ENCODE measurements at places on chromosomes 5 and 9.

GRCh38 chr9:77751341-77752091, 103.4 kb upstream of the GNA14 start:
- no peak for DNase-seq

DNA sequence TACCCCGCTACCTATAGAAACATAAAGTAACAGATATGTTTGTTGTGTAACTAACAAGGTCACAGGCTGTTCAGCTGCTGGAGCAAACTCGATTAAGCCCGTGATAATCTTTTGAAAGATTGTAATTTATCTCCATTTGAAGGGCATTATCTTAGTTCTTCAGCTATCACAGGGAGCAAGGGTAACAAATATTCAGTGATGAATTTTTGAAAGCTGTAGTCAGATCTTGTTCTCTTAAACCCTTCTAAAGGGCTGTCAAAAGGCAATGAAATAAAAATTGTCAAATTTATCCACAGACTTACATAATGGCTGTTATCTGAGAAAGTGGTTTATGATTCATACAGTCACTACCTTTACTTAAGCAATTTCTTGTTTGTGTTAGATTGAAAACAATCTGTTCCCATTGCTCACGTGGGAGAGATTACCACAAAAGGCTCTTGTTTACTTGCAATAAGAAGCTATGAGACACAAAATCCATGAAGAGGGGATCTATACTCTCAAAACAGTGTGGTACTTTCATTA, 78.3 kb upstream of the ZNF608 start:
- DNase-seq = no peak

- no peak for DNase-seq
These were observed 354.8 kb downstream of the PDE4D start for GRCh38 chr5:59538750-59539121.

DNA sequence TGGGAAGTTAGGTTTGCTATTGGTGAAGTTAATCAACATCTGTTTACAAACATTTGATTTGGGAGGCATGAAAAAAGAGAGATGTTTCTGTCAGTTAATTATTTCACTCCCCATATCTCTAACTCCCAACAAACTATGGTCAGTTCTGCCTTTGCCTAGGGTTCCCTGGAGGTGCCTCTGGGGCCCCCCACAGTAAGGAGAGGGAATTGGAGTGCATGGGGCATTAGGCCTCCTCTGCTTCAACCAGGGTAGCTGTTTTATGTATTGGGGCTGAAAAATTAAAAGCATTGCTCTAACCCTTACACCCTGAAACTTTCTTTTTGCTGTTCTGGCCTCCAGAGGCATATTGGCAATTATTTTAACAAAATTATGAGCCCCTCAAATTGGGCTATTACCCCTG, 32.3 kb downstream of the RUSC2 start:
- DNase-seq = no peak

GRCh38 chr5:61100437-61100836, 61.8 kb downstream of the SMIM15 start:
- DNase-seq = no peak

- DNase-seq = no peak
These were observed 4.8 kb downstream of the ARHGEF28 start for GRCh38 chr5:73630765-73631164.

DNA sequence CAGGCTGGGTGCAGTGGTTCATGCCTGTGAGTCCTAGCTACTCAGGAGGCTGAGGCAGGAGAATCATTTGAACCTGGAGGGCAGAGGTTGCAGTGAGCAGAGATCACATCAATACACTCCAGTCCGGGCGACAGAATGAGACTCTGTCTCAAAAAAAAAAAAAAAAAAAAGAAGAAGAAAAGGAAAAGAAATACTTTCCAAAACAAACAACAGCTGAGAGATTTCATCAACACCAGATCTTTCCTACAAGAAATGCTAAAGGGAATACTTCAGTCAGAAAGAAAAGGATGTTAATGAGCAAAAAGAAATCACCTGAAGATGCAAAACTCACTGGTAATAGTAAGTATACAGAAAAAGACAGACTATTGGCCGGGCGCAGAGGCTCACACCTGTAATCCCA, 8.4 kb downstream of the CCIN start:
- DNase-seq = no peak

- no peak for DNase-seq
These were observed 234.9 kb upstream of the DAP start for GRCh38 chr5:10995891-10996290.

DNA sequence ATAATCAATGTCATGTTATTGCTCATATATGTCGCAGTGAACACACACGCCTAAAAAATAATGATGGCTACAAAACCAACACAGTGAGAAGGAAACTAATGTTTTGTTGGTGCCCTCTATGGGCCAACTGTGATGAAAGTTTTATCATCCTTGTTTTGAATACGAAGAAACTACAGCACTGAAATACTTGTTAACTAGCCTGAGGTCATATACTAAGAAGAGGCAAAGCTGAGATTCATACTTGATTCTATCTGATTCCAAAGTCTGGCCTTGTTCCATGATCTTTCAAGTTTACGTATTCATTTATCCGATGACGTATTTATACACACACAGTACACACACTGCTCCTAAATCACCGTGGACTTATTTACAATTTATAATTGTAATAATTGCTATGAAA, 16.1 kb upstream of the DRD1 start:
- DNase-seq = no peak

DNA sequence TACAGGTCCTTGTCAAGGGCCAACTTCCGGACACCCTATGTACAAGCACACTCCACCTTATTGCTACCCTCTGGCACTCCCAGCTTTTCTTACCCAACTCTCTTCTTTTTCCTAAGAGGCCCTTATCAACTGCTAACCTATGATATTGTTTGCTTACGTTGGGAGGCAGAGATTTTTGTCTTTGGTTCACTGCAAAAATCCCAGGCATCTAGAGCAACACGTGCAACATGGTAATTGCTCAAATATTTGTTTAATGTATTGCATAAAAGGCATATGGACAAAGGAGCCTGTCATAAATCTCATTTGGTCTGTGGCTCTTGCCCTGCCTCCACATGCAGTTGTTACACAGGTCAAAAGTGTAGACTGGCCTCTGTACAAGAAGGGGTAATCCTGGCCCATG, 35.8 kb upstream of the ATP10B start:
- DNase-seq = no peak

DNA sequence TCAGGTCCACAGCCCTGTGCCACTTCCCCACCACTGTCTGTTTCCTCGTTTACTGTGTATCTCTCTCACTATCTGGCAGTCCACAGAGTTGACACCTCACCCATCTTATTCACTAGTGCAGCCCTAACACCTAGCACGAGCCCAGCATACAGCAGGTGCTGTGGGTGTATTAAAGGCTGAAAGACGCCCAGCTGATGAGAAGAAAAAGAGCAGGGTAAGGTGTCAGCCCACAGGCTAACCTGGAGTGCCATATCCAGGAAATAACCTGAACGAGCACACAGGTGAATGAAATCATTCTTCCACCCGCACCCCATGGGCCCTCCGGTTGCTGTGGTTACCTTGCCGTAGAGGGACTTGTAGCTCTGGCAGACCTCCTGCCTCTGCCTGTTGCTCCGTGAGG, 18.6 kb downstream of the ANXA6 start:
- no peak for DNase-seq

DNA sequence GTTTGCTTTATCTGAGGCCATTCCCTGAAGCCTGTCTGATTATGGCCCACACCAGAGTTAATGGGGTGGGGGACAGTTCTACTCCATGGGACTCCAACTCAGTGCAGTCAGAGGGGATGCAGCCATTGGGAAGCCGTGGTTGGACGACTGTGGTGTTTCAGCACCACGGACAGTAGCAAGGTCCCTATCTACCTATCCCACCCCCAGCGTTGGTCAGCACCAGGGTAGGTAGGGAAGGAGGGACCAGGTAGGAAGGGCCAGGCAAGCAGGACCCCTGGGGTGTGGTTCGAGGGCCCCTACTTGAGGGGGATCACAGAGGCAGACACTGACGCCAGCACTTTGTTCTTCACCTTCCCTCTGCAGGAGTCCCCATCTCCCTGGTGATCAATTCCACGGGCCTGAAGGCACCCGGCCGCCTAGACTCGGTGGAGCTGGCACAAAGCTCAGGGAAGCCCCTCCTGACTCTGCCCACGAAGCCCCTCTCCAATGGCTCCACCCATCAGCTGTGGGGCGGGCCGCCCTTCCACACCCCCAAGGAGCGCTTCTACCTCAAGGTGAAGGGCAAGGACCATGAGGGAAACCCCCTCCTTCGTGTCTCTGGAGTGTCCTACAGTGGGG, 33.2 kb downstream of the HMCN2 start:
- no peak for DNase-seq

DNA sequence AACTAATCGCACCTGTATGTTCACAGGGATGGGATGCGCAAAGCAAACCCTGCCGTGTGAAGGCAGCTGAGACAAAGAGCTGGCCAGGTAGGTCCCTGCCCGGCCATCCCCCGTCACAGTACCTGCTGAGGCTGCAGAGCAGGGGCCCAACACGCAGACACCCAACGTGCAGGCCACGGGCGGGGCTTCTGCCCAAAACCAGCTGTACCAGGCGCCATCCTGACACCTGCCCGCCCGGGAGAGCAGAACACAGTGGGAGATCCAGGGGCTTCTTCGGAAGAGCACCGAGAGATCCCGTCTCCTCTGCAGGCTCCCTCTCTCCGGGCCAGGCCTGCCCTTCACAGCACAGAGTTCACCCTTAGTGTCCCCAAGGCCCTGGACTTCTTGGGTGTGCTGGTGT, 28.4 kb downstream of the ABO start:
- peak; percentile 62 for DNase-seq

DNA sequence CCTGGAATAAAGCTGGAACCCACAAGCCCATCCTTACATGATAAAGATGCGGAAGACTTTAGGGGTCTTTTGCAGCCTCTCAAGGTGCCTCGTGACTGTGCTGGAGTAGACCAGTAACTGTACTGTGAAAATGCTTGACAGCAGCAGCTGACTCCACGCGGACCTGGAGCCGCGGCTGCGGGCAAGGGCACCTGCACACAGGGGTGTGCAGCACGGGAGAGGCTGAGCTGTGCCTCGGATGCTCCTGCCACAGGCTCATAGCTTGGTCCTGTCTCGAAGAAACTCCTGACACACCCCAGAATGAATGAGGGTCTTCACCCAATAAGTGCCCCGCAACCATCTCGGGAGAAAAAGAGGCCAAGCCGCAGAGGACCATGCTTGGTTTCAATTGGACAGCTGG, 40.3 kb upstream of the CEP72 start:
- DNase-seq = no peak

- no peak for DNase-seq
These were observed 308.6 kb downstream of the FBXL7 start for GRCh38 chr5:15808577-15808976.

DNA sequence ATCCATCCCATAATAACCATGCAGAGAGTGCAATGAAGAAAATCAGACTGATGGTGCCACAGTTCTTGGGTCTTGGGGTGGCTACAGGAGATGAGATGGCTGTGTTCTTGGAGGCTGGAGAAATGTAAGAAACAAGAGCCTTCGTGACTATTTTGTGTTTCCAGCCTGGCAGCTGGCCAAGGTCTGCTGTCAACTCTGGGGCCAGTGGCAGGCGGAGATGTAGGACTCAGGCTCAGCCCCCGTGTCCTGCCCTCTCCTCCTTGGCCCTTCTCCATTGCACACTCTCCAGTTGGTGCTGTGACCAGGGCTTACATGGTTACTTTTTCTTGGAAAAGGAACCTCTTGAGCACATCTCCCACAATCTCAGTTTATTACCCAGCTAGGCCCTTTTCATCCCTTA, 235.4 kb downstream of the DMRT2 start:
- DNase-seq = no peak

- DNase-seq = no peak
These were observed 12.0 kb upstream of the C9 start for GRCh38 chr5:39376293-39376714.

GRCh38 chr9:77871483-77871882, 160.1 kb downstream of the GNAQ start:
- no peak for DNase-seq

- no peak for DNase-seq
These were observed 40.8 kb upstream of the CLK4 start for GRCh38 chr5:178667688-178668087.

- no peak for DNase-seq
These were observed 499.5 kb downstream of the ENC1 start for GRCh38 chr5:74141053-74141452.

DNA sequence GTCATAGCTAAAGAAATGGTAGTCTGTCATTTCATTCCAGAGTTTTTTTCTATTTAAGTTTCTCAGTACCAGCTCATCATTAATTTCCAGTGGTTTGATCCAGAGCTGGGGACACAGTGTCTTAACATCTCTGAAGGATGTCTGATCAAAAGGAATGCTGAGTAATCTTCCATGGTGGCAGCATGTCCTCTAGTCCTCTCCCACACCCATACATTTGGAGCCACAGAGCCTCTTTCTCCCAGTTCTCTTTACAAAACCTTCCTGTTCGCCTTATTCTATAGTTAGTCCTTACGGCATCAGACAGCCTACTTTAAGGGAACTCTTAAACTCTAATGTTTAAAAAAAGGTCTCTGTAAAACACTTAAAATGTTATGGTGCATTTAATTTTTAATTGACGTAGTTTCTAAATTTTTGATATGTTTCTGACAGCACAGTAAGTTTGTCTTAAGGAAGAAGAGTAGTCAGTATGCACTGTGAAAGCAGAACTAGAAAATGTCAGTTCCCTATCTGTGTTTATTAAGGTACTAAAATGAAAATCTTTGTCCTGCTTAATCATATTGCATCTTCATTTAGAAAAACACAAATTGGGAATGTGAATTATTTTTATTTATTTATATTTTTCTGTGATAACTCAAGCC, 96.8 kb downstream of the INIP start:
- DNase-seq = no peak

- no peak for DNase-seq
These were observed 138.0 kb downstream of the ENC1 start for GRCh38 chr5:74502479-74502950.

- DNase-seq = no peak
These were observed 1.7 kb downstream of the EBF1 start for GRCh38 chr5:159097784-159098602.

DNA sequence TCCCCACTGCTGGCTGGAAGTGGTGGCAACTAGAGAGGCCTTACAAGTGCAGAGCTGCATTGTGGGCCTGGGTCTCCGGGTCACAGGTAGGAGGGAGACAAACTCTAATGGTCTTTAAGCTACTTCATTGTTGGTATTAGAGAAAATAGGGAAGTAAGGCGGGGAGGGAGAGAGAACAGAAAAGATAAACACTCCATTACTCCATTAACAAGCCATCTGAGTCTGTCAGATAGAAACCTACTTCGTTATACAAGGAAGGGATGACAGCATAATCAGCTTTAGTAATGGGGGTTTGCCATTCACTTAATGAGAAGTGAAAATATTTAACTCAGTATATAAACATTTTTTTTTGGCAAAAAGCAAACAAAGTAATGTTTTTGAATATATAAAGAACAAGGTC, 107.4 kb downstream of the TLE1 start:
- no peak for DNase-seq

DNA sequence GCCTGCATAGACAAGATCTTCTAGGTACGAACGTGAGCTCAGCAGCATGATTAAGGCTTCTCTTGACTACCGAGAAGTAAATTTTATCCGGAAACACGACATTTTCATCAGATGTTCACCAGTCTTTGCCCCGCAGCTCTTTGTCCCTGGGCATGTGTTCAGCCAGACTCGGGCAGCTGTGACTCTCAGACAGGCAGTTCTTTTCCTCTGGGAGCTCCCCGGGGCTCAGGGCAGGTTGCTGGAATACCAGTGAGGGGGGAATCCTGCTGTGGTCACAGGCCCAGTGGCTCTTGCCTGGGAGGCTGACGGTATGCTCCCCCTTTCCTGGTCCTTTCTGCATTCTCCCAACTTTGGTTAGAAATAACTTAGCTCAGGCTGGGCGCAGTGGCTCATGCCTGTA, 186.1 kb downstream of the GNA14 start:
- DNase-seq = peak; percentile 85

- no peak for DNase-seq
These were observed 25.2 kb downstream of the DPYSL3 start for GRCh38 chr5:147484708-147485020.

All from vagina (tissue), 2 donors.